HuH-7 (cell line): ENCODE measurements at places on chromosomes 2 and 18.

DNA sequence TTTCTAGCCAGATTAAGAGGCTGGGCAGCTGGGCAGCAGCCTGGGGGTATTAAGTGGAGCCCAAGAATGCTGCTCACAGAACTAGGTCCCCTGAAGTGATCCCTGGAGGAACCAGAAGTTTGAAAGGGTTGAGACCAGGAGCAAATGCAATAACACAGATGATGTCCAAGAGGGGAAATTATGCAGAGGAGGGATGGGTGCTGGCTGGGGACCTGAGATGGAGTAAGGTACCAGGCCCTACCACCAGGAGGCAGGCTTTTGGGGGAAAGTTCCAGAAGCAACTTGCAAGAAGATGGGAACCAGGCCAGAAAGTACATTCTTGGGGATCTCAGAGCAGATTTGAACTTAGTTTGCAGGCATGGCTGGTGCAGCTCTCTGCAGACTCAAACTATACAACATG is 175.1 kb downstream of the NCK2 start:
- DNase-seq: no peak

GRCh38 chr2:41668529-41668928 is 379.3 kb upstream of the PKDCC start:
- DNase-seq: no peak

GRCh38 chr18:2108591-2108990 is 462.7 kb downstream of the METTL4 start:
- DNase-seq: no peak

GRCh38 chr2:216773072-216773471 is 77.7 kb upstream of the IGFBP5 start:
- DNase-seq: no peak

DNA sequence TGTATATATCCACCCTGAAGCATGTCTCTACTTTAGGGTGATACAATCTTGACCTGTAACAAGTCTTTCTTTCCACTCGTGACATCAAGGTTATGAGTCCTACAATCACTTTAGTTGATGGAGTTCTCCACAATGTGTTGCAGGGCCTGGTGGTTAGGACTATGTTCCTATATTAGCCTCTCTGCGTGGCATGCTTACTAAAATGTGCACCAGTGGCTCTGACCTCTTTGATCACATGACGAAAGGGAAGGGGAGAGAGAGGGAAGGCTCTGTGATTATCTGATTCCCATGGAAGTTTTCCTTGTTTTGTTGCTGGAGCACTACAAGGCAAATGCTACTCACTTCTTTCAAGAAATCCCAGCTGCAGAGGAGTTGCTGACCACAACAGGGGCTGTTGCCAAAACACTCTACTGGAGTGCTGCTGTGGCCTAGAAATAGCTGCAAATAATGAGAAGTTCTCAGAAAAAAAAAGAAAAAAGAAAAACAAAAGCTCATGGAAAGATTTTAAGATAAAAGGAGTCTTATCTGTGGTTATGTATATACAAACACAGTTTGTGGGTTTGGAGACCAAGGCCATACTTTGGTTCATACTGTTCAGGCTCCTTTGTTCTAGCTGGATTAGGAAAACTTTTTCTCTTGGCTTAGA is 272.8 kb upstream of the MMADHC start:
- DNase-seq: peak; percentile 8

GRCh38 chr2:176567361-176567760 is 298.1 kb downstream of the MTX2 start:
- DNase-seq: no peak

- DNase-seq: peak; percentile 17
Measured at GRCh38 chr2:203330434-203330833, 2.2 kb downstream of the ABI2 start.

GRCh38 chr2:55408098-55408882 is 11.4 kb downstream of the CCDC88A start:
- no peak for DNase-seq

GRCh38 chr2:65165558-65165957 is 35.7 kb upstream of the RAB1A start:
- DNase-seq: no peak

GRCh38 chr2:73716543-73717250 is 20.4 kb downstream of the TPRKB start:
- no peak for DNase-seq

DNA sequence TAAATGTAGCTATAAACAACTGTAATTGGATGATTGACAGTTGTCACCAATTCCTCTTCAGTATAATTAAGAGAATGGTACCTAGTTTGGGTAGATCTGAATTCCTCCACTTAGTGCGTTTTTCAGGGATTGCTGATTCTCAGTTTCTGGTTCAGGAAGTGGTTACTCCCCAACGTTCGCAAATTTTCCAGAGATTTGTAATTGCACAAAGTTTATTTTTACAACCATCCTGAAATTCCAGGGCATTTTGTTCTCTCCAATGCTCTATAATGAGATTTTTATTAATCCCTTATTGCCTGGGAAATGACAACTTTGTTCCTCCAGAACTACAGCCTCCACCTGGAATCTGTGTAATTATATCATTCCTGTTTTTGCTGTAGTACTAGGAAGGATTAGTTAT is 710.6 kb upstream of the ZEB2 start:
- no peak for DNase-seq

DNA sequence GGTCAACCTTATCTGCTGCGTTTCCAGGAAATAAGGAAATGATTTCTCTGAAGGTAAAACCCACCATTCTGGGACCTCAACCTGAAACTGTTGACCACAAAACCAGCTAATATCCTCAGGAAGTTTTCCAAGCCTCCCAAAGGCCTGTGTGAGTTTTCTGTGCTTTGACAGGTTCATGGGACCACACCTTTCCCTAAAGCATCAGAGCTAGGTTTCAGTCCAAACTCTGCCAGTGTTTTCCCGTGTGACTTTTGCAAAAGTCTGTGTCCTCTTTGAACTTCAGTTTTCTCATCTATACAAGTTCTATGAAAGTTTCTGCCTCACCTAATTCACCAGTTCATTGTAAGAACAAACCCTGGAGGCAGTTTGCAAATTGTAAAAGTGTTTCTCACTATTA is 39.8 kb downstream of the VSNL1 start:
- DNase-seq: no peak

GRCh38 chr18:2871111-2871720 is 24.4 kb downstream of the EMILIN2 start:
- DNase-seq: no peak

DNA sequence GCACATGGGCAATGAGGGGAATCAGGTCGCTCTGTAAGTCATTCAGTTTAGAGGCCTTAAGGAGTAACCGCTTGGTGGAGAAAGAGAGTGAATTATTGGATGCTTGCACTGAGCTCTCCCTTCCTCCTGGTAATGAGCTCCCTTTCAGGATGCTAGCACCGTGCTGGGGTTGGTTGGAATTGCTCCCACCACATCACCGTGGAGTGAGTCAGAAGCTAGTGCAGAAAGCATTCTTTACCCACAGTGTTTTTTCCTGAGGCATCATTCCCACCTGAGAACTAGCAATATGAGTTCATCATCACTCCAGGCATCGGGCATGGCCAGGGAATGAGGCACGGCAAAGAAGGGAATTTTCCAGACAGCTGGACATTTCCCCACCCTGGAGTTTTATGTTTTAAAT is 57.6 kb downstream of the ITGB6 start:
- no peak for DNase-seq

DNA sequence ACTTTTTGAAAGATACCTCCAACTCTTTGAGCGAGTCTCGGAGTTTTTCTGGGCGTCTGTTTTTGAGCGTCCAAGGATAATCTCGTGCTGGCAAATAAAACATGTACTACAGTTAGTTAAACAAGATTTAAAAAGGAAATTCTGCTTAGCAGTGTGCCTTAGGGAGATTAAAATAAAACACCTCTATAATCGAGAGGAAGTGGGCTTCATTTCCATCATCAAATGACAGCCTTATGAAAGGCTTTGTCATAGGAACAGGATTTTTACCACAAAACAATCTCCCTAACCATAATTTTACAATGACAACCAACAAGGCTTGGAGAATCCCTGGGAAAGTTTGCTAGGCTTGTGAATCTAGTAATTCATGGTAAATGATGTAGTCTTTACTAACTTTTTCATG is 103.4 kb downstream of the WDPCP start:
- no peak for DNase-seq

DNA sequence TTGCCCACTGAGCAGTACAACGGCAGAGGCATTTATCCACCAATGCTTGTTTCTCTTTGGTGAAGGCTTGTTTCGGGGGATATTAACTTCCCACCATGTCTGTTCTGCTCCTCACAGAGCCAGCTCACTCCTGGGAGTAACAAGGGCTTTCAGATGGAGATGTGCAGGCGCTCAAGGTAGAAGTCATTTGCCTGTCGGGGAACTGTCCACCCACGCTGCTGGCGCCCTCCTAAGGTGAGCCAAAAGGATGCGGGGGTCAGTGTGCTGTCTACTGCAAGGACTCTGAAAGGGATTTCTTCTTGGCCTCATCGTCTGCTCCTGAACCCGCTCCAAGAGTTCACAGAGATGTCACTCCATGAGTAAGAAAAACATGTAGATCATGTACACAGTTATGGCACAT is 57.0 kb upstream of the CYRIA start:
- DNase-seq: no peak

DNA sequence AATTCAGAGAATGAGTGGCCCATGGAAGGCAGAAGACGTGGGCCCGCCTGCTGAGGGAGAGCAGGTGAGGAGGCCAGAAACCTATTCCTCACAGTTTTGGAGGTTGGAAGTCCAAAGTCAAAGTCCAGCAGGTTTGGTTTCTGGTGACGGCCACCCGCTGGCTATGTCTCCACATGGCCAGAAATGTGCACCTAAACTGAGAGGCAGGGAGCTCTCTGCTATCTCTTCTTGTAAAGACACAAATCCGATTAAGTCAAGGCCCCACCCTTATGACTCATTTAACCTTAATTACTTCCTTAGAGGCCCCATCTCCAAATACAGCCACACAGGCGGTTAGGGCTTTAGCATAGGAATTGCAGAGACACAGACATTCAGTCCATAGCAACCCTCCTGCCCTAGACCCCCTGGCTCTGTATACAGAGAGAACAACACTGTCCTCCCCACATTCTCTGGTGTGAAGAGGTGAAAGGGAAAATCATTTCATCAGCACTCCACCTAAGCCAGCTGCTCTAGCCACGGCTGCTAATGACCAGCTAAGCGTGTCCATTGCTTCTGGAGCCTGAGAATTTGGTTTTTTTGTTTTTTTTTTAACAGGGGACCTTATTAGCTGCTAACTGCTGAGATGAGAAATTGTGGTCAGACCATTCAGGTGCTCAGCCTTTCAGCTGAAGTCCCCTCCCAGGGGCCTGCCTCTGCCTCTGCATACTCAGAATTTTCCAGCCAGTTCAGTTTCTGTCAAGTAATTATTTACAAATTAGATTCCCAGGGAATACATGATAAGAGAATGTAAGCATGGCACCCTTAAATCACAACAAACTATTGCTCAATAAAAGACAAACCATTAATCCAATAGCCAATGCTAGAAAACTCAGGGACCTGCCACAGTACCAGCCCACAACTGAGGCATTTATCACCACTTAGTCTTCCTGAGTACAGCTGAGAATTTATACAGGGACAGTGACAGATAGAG is 368.7 kb upstream of the ID2 start:
- no peak for DNase-seq

GRCh38 chr18:77071061-77071460 is 61.5 kb downstream of the MBP start:
- no peak for DNase-seq

GRCh38 chr2:226798422-226799210 is 1.0 kb downstream of the IRS1 start:
- no peak for DNase-seq

GRCh38 chr2:26917135-26917836 is 53.2 kb upstream of the MAPRE3 start:
- DNase-seq: no peak

GRCh38 chr2:56195563-56195962 is 11.8 kb downstream of the CCDC85A start:
- DNase-seq: no peak

- peak; percentile 87 for DNase-seq
Measured at GRCh38 chr2:47076586-47077441, 78.3 kb downstream of the STPG4 start.

DNA sequence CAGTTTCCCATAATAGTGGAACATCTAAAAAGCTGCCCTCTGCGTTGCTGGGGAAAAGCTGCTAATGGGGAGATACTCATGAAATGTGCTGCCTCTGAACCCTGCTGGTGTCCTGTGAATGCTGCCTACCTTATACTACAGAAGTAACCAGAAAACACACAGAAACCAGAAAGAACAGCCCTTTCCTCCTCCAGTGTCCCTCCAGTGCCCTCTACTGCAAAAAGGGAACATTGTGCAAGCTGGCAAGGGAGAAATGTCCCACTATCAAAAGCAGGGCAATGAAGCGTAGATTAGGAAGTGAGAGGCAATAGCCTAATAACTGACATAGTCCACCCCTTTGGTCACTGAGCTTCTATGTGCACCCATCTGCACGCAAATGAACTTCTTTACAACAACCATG is 162.7 kb upstream of the ETAA1 start:
- no peak for DNase-seq

DNA sequence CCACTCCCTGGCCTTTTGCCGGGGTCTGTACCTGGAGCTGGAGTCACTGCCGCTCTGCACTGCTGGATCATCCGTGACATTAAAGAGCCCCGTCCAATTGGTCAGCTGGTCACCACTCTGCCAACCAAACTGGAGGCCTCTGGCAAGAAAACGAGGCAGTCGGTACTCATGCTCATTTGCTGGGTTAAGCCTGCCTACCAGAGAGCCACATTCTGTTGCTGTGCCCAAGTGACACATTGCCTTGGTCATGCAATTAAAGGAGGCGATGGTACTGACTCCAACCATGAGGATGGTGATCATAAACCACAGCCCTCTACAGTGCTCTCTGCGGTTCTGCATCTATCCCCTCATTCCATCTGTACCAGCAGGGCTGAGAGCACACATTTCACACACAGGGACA is 35.5 kb downstream of the ST8SIA5 start:
- no peak for DNase-seq

GRCh38 chr2:134917360-134917865 is 1.2 kb upstream of the CCNT2 start:
- no peak for DNase-seq

GRCh38 chr2:216108310-216108966 is 710 bp upstream of the XRCC5 start:
- DNase-seq: no peak

DNA sequence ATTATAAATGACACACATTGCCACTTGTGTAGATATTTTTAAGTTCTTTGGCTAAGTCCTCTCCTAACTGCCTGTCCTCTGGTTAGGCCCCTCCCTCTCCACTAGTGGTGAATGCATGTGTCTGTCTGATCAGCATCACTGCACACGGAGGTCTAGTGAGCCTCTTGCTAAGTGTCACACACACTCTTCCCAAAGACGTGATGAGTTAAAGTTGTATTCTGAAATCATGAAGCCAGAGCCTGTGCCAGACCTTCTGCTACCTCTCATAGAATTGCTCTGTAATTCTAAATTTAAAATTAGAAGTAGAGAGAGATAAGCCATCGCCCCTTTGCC is 41.3 kb downstream of the RALB start:
- DNase-seq: no peak

DNA sequence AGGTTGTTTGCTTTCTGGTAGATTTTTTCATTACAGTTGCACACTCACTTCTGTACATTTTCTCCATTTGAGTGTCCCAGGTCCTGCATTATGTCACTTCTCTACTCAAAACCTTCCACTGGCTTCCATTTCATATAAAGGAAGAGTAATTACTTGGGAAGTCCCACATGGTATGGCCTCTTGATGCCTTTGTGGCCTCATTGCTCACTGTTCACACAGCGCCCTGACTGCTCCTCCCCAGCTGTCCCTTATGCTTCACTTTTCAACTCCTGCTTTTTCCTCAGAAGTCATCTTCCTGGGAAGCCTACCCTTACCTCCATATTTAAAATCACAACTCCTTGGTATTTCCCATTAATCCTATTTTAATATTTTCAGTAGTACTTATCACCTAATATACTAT is 24.7 kb downstream of the GULP1 start:
- no peak for DNase-seq
